Tibial artery (tissue), 4 donors: ENCODE measurements at places on chromosomes 7 and 10.

DNA sequence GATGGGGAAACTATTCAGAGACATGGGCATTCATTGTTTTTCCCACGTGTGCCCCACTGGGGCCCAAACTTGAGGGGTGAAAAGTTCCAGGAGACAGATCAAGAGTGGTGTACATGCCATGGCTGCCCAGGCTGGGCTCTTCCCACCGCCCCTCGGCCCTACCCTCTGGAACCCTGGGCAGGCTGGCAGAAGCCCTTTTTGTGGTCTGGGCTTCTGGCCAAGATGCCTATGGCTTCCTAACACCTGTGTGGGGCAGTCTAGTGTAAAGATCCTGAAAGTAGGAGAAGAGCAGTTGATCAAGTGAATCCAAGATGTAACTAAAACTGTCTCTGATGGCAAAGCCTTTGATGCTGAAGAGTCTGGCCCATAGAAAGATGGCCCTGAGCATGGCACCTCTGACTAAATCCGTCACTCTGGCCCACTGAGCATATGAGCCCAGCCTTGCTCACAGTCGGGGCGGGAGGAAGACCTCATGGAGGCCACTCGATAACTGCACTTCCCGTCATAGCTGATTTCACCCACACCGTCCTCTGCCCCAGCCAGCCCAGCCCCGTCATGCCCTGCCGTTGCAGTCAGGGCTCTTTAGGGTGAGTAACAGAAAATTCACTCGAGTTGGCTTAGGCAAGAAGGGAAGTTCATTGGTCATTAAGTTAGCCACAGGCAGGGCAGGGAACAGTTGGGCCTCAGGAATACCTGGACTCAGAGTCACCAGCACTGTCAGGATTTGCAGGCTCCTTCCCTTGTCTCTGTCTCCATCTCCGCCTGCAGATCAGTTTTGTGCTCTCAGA lies 37.9 kb upstream of the MTPAP start:
- DNase-seq = no peak

- no peak for DNase-seq
Measured at GRCh38 chr10:96878057-96878456, 46.0 kb downstream of the LCOR start.

- DNase-seq = no peak
Measured at GRCh38 chr10:17273403-17273802, 45.4 kb downstream of the VIM start.

DNA sequence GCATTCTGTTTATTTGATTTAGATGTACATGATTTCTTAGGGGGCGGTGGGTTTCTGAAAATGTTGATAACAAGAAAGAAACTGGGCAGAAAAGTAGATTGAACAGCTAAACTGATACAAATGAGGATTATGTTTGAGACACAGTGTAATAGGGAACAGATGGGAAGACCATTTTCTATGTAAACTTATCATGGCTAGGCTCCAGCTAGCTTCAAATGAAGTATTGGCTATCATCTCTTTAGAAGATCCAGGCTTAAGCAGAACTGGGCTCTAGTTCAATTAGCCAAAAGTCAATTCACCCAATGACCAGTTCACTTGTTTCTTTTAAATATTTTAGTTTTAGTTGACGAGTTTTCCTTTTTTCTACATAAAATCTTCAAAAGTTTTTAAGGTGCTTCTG lies 639.5 kb downstream of the ANKRD7 start:
- DNase-seq = no peak

- no peak for DNase-seq
Measured at GRCh38 chr7:24597014-24597413, 23.8 kb downstream of the PALS2 start.

- DNase-seq = no peak
Measured at GRCh38 chr7:123711832-123712293, 36.9 kb downstream of the WASL start.

DNA sequence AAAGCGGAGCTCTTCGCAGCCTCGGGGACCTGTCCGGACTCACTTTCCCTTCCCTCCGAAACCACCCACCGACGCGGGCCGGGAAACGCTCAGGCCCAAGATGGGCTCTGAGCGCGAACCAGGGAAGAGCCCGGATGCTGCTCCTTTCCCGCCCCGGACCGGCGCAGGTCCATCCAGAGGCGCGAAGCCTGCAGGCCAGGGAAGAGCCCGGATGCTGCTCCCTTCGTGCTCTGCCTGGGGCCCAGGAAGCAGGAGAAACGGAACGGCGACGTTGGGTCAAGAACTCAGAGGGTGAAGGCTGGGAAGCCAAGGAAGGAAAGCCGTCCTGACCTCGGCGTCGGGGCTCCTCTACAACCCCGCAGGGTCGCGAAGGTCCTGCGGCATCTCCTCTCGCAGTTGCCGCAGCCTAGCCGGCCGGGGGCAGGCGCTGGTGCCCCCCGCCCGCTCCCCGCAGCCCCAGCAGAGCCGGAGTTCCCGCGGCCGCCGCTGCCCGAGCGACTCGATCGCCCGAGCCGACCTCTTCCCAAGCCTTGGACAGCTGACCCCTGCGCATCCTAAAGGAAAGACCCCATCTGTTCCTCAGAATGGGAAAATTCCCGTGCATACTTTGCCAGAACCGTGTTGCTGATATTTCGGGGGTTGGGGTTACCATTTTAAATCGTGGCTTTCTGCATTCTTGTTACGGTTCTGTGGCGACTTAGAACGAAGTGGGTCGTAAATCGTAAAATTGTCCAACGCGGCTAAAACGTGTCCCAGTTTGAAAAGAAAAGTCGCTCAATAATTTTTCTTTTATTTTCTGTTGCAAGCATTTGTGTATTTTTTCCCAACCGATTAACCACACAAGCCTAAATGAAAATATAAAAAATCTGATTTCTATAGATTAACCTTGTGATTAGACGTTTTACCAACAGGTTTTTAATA lies 7.5 kb downstream of the HOXA1 start:
- no peak for DNase-seq

GRCh38 chr7:129898502-129899160 lies 54.1 kb downstream of the UBE2H start:
- no peak for DNase-seq
